ENCODE measurements at places on chromosomes 12 and 14. TPM values are rescaled to one million over a fixed set of nuclear protein-coding genes. Genes with fewer than 3 reads are reported as not detected.

The PTPRR gene
- 0.14 TPM for total RNA-seq

The SLC6A13 gene
- total RNA-seq, result not detected

The HOXC12 gene
- total RNA-seq, result 4.4 TPM

- peak; percentile 13 for DNase-seq
These were observed 1494.7 kb upstream of the TMEM132C start for GRCh38 chr12:126772171-126772864.

DNA sequence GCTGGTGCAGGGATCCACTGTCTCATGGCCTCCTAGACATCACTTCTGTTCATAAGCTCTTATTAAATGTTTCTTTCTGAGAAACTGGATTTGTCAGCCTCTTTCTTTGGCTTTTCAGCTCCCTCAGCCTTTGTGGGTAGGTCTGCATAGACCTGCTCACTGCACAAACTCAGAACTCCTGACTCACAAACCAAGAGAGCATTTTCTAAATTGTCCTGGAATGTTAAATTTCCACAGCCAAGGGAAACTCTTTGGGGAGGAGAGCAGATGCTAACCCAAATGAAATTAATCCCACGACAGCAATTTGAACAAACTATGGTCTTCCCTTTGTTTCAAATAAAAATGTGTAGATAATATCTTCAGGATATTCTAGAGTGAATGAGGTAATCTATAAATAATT lies 19.5 kb upstream of the CERS5 start:
- DNase-seq, result peak; percentile 20

GRCh38 chr12:40224439-40225291 lies at the start of gene LRRK2:
Gene LRRK2, plus strand, starts transcription at chr12:40224997. Its CDS starts 135 bp downstream, at chr12:40225132.
- peak; percentile 30 for DNase-seq

DNA sequence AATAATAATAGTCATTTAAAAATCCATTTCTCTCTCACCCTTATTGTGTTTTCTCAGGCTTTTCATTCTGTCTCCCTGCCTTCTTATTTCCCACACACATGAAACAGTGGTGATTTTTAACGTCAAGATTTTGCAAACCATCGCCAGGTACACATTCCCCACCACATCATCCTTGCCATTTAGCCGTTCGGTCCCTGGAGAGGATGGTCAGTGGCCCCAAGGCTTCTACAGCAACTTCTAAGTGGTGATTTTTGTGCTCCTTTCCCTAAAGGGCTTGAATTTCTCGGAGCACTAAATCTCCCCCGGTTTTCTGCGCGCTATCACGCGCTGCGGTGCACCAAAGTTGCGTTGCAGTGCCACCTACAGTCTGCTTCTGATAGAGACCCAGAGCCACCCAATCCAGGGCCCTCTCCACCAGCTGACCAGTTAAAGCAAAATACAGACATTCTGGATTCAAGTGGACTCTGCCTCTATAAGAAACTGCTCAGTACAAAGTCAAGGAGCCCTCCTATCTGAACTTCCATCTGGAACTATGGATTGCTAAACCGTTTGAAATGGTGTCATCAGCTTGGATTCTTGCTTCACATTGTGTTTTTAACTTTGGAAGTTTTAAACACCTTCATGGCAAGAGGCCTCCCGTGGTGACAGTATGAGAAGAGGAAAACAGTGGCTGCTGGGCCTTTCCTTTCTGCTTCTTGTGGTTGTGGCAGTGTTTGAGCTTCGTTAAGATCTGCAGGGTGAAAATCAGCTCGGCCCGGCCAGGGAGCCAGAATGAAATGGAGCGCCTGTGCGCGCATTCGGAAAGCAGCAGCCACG lies 234.0 kb downstream of the SPTSSA start:
- no peak for DNase-seq

All from foreskin keratinocyte (primary cell).